ENCODE measurements at places on chromosomes 2 and 18.

DNA sequence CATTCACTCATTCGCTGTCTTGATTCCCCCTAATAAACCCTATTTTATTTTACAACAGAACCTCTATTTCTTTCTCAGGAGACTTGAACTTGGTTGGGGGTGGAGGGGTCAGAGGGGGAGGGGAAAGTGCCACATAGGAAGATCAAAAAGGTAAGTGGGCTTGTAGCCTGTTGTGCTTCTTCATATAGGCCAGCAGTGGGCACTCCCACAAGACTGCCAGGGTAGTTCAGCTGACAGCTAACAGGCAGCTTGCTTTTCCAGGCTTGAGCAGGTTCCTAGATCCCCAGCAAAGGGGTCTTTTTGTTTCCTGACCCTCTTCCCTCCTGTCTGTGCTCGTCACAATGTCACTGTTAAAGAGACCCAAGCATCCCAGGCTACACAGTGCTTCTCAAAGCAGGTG, 829 bp upstream of the KIAA2012 start:
- DNase-seq = no peak

DNA sequence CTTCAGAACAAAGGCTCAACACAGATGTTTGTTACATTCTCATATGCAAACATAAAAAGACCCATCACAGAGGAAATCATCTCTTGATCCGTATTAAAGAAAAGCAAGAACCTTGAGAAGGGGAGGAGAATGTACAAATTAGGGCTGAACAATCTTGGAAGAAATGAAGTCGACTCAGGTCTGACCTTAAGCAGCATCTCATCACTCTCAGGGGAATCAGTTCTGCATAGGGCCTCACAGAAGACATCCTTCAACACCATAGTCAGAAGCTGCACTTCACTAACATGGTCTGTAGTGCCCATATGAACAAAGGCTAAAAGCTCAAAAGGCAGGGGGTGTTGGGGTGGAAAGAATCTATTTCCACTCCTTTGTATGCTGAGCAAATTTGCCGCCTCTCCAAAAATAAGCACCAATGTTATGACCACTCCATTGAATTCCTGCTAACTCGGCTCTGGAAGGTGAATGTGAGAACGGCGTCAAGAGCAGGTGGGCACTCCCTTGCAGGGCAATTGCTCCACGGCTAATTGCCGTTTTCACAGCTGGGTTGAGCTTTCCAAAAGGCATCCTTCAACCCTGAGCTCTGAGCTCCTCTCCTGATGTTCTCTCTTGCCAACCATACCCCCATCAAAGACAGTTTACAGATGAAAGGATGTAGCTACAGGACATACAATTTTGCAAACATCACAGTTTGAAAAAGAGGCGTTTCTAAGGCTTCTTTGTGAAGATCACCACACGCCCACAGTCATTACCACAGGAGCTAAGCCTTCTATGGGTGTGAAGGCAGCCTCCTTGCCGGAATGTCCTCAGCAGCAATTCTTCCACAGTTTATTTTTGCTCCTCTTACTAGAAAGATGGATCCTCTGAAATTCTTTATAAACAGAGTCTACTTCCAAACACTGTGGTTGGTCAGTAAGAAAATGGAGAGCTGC, 10.0 kb downstream of the KLF7 start:
- DNase-seq = no peak

DNA sequence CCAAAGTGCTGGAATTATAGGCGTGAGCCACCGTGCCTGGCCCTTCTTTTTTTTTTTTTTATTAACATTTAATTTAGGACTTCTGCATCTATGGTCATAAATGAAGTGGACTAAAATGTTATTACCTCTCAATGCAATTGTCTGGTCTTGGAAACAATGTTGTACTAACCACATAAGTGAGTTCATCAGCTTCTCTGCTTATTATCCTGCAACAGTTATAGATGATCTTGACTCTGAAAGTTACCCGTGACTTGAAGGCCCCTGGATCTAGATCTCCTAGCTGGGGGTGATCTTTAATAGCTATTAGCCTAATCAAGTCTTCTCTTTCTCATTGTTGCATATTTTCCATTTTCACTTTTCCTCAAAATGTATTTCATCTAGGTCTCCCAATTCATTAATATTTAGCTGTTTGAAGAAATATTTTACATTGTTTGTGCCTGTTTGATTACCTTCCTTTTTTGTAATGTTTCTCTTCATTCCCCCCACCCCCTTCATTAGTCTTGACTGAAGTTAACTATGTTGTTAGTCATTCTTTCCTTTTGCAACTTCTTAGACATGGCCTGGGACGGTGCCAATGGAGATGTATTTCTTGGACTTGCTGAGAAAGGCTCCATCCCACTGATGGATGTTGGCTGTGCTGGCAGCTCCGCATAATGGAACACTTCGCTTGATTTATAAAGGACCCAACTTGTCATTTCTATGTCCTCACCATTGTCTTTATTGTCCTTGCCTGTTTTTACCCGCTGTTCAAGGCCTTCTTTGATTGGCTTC, 141.6 kb upstream of the RIOK3 start:
- no peak for DNase-seq

- no peak for DNase-seq
Observed at GRCh38 chr2:197259470-197259999, 51.0 kb downstream of the ANKRD44 start.

GRCh38 chr2:172214252-172214651, 111.6 kb upstream of the DLX2 start:
- no peak for DNase-seq

DNA sequence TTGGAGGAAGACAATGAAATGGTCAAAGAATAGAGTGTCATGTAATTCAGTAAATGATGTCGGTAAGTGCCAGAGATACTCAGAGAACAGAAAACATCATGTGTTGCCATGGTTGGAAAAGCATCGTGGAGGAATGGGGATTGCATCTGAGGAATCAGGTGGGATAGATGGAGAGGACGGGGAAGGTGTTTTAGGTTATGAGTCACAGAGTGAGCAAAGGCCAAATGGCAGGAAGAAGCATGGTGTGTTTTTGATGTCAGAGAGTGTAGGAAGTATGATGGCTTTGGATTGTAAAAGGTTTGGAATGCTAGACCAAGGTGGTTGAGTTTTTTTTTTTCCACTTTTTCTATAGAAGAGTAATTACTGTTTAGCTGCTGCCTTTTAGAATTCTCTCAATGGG, 27.5 kb upstream of the CD28 start:
- DNase-seq = no peak

DNA sequence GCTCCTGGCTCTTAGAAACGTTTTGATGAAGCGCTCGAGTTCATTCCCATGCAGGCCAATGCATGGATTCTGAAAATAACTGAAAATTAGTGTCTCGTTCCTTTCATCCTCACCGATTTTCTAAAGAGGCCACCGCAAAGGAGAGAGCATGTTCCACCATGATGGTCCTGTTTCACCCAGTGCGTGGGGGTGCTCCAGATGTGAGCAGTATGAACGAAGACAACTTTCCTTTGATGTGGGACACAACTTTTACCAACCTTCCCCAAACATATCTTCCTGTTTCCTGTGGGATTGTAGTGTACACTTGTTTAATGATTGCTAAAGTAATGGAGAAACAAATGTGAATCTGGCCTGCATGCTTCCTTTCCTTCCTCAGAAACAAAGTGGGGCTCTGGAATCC, 114.5 kb downstream of the PRPF40A start:
- DNase-seq = no peak

DNA sequence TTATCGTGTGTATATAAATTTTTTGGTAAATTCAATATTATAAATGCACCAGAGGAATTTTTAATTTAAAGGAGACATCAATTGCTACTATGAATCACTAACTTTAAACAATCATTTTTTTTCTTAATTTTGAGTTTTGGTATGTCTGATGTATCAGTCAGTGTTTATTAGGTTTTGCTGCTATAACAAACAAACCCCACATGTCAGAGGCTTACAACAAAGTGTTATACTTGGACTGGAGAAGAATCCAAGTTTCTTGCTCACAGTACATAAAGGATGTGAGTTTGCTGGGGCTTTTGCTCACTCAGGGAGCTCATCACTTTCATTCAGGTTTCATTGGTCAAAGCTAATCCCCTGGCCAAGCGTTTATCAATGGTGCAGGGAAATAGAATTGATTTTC, 81.8 kb downstream of the VWC2L start:
- no peak for DNase-seq

- DNase-seq = no peak
Observed at GRCh38 chr18:57677262-57678211, 55.9 kb upstream of the NARS1 start.

DNA sequence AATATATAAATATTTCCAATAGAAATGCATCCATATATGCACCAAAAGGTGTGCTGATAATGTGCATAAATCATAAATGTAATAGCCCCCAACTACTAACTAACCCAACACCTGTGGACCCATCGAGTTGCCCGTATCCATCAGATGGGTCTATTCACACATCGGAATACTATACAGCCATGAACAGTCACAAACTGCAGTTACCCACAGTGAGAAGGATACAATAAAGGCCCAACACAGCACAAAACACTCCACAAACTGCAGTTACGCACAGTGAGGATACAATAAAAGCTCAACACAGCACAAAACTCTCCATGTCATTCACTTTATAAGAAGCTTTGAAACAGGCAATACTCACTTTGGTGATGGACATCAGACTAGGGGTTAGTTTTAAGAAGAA, 145.3 kb upstream of the OTOS start:
- DNase-seq = no peak

- DNase-seq = no peak
Observed at GRCh38 chr2:85156153-85156552, 23.0 kb downstream of the TCF7L1 start.

DNA sequence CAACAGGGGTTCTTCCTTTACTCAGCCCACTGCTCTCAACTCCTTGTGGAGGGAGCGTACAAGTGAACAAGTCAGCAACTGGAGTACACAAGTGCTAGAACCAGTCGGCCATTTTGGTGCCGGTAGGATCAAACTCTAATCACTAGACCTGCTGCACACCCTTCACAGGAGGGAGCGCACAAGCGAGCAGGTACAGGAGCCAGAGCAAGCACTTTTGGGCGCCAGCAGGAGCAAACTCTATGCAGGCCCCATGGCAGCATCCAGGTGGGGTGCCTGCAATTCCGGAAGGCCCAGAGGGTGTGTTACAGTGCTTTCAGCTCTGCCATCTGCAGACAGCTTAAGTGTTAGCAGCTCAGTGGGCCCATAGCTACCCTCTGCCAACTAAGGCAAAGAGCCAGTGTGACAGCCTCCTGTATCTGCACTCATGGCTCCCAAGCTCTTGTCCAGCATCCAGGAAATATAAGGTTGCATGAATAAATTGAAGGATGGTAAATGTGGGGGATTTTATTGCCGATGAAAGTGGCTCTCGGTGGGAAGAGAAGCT, 426.1 kb downstream of the DCC start:
- DNase-seq = no peak

DNA sequence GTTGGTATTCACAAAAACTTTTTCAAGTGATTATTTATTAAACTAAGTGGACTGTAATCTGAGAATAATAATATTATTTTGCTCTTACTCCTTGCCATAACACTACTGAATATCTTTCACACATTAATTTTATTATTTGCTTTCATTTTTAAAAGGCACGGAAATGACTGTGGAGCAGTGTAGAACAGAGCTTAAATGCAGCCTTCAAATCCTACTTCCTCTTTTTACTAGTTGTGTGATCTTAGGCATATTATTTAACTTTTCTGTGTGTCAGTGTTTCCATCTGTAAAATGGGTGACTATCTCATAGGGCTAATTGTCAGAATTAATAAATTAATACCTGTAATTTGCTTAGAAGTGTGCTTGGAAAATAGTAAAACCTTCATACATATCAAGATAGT, 55.5 kb upstream of the SLC8A1 start:
- DNase-seq = no peak

GRCh38 chr18:77055429-77056300, 76.9 kb downstream of the MBP start:
- DNase-seq = no peak

DNA sequence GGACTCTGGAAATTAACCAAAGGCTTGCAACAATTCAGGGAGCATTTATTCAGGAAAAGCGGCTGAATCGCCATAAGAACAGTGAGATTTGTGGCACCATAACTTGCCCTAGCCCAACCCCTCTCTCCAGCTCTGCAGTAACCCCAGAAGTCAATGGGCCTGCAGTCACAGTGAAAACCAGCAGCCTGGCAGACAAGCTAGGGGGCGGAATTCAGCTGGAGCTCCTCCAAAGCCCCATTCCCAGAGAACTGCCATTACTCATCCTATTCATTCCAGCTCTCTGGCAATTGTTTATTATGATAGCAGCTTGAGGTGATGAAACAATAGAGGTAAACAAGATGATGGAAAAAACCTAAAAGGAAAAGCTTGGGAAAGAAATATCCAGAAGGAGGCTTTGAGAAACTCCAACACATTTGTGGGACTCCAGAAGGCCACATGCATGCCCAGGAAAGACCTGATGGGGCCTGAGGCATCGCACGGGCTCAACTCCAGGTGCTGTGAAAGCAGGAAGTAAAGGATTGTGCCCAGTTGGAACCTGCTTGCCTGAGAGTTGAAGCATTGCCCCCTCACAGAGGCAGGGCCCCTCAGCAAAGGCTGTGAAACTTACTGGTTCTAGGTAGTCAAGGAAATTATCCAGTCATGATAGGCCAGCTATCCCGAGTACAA, 126.7 kb downstream of the TWIST2 start:
- no peak for DNase-seq

DNA sequence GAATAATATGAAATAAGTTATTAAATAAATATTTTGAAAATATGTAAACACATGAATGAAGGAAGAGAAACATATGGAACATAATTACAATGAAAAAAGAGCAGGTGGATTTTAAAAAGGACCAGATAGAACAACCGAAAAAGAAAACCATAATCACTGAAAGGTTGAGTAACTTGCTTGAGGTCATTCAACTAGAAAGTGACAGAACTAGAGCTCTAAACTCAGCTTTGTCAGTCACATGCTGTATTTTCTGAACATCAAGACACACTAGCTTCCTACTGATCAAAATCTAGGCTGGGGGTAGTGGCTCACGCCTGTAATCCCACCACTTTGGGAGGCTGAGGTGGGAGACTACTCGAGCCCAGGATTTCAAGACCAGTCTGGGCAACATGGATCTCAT, 30.0 kb upstream of the ITGAV start:
- DNase-seq = no peak

DNA sequence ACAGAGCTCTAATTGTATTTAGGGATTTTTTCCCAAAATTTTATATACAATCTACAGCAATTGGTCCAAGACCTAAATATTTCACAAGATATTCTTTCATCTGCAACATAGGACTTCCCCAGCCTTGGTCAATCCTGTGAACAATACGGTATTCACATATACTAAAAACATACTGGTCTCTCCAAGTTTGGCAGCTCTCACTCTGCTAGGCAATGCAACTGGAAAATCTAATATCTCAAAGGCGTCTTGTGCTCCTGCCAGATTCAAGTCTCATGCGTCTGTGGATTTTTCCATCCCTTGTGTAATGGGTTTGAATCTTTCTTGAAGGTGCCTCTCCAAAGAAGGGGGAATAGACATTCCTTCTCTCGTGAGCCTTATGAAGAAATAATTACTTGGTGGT, 27.4 kb upstream of the MBOAT2 start:
- DNase-seq = no peak

GRCh38 chr2:40480073-40480472, 28.2 kb upstream of the SLC8A1 start:
- DNase-seq = no peak

- DNase-seq = no peak
Observed at GRCh38 chr2:167103757-167104133, 215.5 kb downstream of the XIRP2 start.

GRCh38 chr2:85061896-85062295, 71.3 kb upstream of the TCF7L1 start:
- DNase-seq = no peak
